ENCODE measurements at places on chromosomes 12 and 14.

DNA sequence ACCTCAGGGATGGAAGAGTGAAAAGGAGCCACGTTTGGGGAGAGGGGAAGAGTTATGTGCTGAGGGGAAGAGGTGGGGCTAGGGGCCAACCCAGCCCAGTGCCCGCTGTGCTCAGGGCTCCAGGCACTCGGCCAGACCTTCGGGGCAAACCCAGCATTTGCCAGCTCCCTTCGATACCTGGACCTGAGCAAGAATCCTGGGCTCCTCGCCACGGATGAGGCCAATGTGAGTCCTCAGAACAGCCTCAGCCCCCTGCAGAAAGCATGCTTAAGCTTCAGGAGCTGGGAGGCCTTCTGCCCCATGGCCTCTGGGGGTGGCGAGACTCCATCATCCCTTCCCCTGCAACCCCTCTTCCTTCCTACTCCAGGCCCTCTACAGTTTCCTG is 5.0 kb downstream of the CARMIL3 start:
- DNase-seq: no peak

DNA sequence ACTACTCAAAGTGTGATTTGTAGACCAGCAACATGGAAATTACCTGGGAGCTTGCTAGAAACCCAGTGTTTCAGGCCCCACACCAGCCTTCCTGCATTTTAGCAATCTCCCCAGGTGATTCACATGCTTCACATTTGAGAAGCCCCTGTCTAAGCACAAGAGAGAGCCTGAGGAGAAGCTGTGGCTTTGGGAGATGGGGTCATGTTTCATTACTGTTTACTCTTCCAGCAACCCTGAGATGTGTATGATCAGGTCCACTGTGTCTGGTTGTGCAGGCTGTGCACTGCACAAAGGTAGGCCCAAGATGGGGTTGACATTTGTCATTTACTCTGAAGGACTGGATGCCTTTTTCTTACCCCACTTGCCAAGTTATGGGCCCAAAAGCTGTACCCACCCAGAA is 190.1 kb downstream of the SLC41A2 start:
- DNase-seq: no peak

DNA sequence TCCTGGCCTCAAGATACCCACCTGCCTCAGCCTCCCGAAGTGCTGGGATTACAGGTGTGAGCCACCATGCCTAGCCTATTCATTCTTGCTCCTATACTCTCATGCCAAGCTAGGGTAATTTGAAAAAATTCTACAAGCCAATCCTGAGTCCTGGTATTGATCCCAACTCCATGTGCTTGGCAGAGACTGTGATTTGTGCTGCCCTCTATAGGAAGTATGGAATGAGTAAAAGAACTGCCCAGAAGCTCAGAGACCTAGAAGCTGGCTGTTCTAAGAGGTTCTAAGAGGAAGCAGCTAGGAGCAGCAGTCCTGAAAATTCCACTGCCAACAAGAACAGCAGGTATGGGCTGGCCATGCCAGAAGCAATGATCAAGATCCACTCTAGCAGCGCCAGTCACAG is 402.5 kb downstream of the PCNX1 start:
- no peak for DNase-seq

- no peak for DNase-seq
Observed at GRCh38 chr14:85315733-85316290, 214.1 kb upstream of the FLRT2 start.

- no peak for DNase-seq
Observed at GRCh38 chr12:81573228-81573627, 185.9 kb downstream of the PPFIA2 start.

DNA sequence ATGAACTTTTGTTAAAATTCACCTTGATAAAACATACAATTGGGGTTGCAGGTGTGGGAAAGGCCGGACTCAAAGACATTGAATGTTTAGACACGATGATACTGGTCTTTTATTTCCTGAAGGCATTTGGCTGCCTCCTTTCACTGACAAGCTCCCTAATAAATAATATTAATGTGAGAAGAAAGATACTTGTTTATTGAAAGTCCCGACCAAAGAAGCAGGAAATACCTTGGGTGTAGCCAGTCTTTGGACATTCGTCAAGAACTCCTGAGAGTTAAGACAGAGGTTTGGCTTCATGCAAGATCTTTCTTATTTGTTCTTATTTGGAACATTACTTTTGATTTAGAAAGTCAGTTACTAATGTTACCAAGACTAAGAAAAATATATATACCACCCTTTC is 1133.8 kb upstream of the SEL1L start:
- DNase-seq: no peak

DNA sequence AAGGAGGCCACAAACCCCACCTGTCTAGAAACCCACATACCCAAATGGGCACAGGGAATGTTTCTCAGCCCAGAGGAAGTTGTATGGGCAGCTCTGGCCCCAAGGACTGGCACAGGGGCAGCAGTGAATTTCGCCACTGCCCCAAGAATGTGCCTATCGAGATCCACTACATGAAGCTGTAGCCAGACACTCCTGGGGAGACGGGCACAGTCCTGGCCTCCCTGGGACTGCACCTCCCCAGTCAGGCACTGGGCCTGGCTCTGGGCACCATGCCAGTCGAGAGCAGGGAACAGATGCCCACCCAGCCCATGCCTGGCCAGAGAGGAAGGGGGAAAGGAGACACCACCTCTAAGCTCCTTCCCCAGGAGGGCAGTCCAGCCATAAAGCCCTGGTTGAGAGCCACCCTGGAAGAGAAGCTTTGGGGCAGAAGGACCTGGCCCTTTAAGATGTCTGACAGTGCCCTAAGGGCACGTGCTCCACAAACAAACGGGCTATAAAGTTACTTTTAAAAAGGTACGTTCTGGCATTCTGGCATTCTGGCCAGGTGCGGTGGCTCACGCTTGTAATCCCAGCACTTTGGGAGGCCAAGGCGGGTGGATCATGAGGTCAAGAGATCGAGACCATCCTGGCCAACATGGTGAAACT is 8.4 kb downstream of the ADCY6 start:
- DNase-seq: no peak

DNA sequence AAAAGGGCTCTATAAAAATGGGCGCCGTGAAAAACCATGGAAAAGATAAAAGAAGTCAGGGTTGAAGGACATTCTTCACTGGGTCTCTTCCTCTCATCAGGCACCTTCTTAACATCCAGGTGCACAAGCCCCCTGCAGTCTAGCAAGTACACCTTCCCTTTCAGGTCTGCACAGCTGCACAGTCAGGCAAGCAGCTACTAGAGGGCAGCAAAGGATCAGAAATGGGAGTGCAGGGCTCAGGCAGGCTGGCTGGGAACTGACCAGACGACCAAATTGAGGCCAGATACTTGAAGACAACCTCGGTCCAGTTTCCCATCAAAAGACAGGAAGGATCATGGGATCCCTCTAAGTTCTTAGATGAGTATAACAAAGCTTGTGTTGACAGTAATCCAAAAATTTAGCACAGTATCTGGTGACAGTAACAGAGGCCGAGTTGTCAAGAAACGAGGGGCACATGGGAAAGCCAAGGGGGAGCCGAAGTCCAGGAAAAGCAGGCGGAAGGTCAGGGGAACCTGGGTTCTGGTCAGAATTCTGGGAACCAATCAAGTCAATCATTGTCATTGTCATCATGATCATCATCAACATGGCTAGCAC is 10.1 kb upstream of the GRIP1 start:
- peak; percentile 9 for DNase-seq

GRCh38 chr12:122356192-122356635 is 66.3 kb downstream of the CLIP1 start:
- DNase-seq: peak; percentile 61

DNA sequence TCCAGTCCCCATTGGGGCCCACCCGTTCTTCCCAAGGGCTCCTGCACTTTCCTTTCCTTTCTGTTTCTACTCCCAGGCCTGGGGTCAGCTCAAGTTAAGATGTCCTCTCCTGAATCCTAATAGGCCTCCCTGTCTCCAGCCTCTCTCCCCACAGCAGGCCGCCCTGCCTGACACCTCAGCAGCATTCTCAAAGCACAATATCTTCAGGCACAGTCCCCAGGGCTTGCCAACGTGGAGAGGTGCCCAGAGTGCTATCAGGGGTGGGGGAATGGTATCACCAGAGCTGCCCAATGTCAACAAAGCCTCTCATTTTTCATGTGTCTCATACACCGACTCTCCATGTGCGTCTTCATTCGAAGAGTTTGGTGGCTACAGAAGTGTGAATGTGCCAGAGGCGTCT is 123.0 kb downstream of the FOXN3 start:
- no peak for DNase-seq

- DNase-seq: no peak
Observed at GRCh38 chr14:64218344-64219240, 75.6 kb downstream of the ESR2 start.

GRCh38 chr12:52877242-52877641 is 27.6 kb downstream of the KRT8 start:
- no peak for DNase-seq

DNA sequence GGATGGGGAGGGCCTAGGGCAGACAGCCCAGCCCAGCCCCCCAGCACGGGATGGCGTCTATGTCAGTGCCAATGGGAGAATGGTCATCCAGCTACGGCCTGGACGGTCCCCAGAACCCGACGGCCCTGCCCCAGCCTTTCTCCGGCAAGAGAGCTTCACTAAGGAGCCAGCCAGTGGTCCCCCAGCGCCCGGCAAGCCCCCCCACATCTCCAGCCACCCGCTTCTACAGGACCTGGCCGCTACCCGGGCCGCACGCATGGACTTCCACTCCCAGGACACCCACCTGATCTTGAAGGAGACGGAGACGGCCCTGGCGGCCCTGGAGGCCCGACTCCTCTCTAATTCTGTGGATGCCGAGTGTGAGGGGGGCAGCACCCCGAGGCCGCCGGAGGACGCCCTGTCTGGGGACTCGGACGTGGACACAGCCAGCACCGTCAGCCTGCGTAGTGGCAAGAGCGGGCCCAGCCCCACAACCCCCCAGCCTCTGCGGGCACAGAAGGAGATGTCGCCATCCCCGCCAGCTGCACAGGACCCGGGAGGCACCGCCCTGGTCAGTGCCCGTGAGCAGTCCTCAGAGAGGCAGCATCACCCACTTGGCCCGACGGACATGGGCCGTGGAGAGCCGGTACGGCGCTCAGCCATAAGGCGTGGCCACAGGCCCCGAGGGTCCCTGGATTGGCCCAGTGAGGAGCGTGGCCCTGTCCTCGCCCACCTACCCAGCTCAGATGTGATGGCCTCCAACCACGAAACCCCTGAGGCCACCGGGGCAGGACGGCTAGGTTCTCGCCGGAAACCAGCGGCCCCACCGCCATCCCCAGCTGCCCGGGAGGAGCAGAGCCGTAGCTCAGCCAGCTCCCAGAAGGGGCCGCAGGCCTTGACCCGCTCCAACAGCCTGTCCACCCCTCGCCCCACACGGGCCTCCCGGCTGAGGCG is 21.9 kb downstream of the CEP170B start:
- no peak for DNase-seq

DNA sequence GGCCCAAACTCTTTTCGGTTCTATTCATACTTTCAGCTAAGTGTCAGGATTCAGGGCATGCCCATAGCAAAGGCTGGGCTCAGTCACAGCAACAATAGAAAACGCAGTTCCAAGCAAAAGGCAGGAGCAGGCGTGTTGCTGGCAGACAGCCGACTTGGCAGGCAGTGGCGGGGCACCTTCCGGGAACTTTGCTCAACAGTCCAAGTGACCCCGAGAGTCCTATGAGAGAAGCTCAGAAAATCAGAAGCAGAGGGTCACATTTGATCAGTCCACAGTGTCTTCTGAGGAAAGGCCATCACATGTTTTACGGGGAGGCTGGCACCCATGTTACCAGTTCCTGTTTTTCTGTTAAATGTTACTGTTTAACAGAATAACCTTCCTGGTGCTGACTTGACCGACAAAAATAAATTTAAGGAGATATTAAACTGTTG is 115.0 kb downstream of the DACT1 start:
- no peak for DNase-seq

GRCh38 chr12:127742231-127742630 is 524.7 kb upstream of the TMEM132C start:
- no peak for DNase-seq

- DNase-seq: no peak
Observed at GRCh38 chr14:73381380-73382013, 76.8 kb downstream of the NUMB start.

DNA sequence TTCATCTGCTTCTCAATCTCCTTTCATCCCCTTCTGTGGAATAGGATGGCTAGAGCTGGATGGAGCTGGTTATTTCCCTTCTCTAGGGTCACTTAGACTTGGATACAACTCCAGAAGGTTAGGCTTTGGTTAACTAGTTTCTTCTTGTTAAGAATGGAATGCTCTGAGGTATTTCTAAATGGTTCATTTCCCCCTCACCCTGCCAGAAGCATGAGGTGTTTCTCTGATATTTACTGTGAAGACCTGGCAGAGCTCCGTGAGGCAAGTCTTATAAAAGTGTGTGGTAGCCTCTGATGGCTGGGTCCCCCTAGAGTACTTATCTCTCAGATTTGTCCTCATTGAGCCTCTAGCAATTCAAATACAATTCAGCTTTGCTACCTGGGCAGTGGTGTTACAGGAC is 207.9 kb downstream of the SLC16A7 start:
- no peak for DNase-seq

DNA sequence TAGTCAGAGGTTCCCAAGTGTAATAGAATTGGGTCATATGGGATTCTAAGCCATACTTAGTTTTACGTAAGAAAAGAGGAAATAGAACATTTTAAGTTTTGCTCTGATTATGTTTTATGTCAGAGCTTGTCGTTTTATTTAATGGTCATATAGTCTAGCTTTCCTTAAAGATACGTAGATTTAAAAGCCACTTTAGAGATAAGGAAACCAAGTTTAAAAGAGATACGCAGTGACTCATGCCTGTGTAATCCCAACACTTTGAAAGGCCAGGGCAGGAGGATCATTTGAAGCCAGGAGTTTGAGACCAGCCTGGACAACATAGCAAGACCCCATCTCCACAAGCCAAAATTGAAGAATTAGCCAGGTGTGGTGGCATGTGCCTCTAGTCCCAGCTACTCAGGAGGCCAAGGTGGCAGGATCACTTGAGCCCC is 19.5 kb downstream of the MAPK1IP1L start:
- no peak for DNase-seq

DNA sequence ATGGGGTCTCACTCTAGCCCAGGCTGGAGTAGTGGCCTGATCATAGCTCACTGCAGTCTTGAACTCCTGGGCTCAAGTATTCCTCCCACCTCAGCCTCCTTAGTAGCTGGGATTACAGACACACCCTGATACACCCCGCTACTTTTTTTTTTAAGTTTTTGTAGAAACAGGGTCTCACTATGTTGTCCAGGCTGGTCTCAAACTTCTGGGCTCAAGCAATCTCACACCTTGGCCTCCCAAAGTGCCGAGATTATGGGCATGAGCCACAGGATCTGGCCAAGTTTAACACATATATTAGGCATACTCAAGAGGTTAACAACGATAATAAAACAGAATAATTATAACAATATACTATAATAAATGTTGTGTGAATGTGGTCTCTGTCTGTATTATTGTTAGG is 25.8 kb downstream of the PPTC7 start:
- DNase-seq: no peak

Measured in K562 (cell line).